ENCODE measurements at places on chromosomes 4 and X.

DNA sequence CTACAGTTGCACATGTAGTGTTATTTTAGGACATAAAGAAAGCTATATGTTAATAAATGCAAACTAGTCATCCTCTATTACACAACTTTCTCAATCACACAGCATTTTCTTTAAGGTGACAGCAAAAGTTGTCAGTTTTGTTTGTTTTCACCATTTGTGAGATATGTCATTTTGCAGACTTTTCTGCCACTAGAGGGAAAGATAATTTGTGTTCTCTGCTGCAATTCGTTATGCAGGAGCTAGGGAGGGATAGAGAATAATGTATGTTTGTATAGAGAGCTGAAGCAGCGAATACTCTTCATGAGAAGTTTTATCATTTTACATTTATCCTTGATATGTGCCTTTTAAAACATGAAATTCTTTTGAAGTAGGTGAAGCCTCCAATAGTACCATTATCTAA, 670.6 kb upstream of the ATOH1 start:
- DNase-seq, result no peak

DNA sequence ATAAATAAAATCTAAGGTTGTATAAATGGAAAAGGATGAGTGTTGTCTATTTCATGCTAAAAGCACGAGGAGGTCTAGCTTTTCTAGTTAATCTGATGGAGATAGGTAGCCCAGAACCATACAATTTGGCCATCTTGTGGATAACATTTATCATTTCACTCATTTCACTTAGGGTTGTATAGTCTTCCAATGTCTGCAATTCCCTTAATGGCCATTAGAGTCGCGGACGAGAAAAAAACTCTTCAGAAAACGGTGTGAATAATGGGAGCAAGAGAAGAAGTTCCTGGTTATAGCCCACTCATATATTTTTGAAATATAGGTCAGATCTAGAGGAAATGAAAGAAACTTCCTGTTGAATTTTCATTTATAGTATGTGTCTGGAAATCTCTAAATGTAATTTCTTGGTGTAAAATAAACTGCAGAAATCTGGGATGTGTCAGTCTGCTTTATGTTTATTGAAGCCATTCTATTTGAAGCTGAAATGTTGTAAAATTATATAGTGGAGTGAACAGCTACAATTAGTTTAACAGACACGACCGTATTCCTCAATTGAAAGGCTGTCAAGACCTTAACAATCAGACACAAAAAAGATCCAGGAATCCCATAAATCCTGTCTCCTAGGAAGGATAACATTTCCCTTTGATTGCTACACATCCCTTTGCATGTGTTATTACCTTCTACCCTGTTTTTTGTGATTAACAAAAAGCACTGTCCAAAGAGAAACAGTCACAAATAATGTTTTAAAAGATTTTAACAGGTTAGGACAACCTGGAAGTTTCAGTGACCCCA, 47.7 kb upstream of the MGST2 start:
- no peak for DNase-seq

GRCh38 chr4:6222761-6223292, 22.5 kb upstream of the JAKMIP1 start:
- no peak for DNase-seq

GRCh38 chrX:86148594-86148993, 343 bp downstream of the DACH2 start:
- no peak for DNase-seq

- no peak for DNase-seq
Observed at GRCh38 chr4:180350901-180351300, 1892.3 kb upstream of the TENM3 start.

GRCh38 chr4:139659735-139660424, 5.7 kb upstream of the MGST2 start:
- no peak for DNase-seq
